ENCODE measurements at places on chromosomes 11 and 22. TPM values are rescaled to one million over a fixed set of nuclear protein-coding genes. Genes with fewer than 3 reads are reported as not detected.
A peak's percentile ranks its signal among the peaks of the same experiment; 100 is the strongest.

CYP2D6 gene
- not detected for total RNA-seq

MUC2 gene
- not detected for total RNA-seq

CRYBB3 gene
- total RNA-seq: not detected

CCDC117 gene
- 18.3 TPM for total RNA-seq

PKNOX2 gene
- 14.6 TPM for total RNA-seq

- no peak for DNase-seq
Measured at GRCh38 chr22:49738566-49738965, 89.1 kb downstream of the BRD1 start.

DNA sequence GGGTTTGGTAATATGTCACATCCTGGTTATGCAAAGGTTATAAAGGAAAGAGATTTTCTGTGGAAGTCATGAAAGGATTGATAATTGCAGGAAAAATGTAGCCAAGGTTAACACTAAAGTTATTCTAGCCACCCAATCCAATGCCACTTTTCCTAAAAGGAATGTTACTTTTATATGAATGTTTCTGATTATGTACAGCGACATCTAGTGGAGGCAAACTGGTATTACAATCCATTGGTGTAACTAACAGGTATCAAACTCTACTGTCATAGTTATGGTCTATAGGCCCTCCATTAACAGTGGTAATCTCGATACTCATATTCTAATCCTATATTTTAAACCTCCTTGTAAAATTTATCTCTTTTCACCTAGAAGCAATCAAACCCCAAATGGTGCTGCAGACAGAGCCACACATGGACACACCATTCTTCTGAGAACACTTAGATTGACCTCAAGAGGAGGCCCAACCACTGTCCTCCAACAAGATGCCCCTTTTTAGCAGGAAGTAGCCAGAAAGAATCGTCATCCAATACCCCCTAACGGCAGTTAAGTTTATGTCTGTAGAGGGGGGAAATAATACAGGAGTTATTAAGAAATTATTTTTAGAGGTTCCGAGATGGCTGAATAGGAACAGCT, 74.9 kb upstream of the RAG2 start:
- peak; percentile 54 for DNase-seq

- DNase-seq: no peak
Measured at GRCh38 chr22:46437671-46438440, 99.6 kb downstream of the CELSR1 start.

DNA sequence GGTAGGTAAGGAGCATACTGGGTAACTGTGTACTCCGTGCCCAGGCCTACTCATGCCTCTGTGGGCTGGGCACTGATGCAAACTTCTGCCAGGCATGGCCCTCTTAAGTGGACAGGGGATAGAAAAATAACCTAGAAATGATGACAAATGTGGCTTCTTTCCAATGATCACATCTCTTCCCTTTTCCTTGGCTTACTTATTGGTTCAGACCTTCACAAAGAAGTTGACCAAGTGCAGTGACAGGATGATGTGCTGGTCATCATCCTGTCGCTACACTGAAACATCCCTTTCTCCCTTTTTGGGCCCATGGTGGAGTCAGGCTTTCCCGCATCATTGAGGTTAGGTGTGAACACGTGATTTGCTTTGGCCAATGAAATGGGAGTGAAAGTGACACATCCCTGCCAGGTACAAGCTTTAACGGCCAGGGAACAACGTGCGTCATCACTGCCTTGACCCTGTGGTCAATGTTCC, 31.8 kb upstream of the APOBEC3A start:
- no peak for DNase-seq

GRCh38 chr11:114162719-114163123, 103.2 kb downstream of the ZBTB16 start:
- peak; percentile 99 for DNase-seq

DNA sequence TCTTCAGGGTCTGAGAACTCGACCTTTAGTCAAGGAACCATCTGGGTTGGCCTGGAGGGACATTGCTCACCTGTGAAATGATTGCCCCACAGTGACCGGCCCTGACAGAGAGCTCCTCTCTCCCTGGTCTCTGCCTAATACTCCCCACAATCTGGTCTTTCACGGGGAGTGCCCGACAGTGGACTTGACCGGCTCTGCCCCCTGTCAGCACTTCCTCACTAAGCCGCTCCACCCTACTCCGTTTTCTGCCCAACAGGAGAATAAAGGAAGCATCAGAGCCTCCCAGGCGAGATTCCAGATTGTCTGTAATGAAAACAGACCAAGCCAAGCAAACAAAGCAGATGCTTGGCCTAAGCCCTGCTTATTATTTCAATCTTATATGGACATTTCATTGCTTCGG, 87.8 kb downstream of the FBXO7 start:
- no peak for DNase-seq

DNA sequence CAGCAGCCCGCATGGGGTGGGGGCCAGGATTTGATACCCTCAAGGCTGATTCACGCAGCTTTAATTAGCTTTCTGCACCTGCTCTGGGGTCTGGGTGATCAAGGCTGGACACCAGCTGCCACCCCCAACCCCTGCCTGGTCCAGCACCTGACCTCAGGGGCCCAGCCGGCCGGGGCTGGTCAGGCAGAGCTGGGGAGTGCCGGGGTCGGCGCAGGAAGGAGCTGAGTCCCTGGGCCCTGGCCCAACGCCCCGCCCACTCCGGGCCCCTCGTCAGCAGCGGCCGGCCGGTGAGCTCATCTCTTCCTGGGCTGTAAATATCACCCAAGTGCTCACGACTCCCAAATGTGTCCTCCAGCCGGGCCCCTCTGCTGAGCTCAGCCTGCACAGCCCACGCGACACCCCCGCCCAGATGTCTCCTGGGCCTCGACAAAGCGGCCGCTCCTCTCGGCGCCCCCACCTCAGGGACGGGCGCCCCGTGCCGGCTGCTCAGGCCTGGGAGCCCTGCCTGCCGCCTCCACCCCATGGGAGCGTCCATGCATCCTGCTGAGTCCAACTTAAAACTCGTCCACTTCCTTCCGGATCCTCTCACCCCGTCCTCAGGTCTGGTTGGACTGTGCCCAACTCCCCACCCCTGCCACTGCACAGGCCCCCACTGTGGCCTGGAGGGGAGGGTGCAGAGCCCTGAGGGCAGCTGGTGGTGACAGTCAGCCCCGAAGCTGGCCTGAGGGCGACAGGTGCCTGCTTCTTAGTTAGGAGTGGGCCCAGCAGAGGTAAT, 29.0 kb downstream of the RTN4R start:
- DNase-seq: no peak

- DNase-seq: no peak
Measured at GRCh38 chr11:134579724-134580609, 167.9 kb upstream of the B3GAT1 start.

DNA sequence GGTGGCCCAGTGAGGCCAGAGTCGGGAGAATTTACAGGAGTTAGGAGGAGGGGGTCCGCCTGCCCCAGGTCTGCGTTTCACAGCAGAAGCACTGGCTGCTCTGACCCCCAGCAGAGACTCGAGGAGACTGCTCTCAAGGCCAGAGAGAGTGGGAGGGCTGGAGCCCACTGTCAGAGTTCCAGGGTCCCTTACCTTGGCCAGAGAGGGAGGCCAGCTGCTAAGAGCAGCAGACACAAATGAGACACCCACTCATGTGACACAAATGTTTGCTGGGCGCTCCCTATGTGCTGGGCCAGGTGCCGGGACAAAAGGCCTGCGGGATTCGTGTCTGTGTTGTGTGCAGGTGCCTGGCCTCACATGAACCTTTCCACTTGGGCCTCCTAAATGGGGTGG, 2.8 kb upstream of the TNFRSF13C start:
- DNase-seq: no peak

DNA sequence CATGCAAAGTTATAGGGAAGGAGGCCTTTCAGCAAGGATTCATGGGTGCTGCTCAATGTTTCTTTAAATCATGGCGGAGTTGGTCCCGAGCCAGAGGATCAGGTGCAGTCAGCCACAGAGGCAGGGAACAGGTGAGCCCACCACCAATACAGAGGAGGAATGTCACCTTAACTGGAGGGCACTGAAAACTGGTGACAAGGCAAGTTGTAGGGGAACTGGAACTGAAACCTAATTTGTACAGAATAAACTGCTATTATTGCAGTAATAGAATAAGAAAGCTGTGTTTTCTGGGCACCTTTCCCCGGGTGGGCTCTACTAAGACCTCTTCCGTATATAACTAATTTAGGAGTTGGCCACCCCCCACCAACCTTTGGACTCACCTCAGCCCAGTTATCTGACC, 296.0 kb upstream of the NARS2 start:
- DNase-seq: no peak

- DNase-seq: peak; percentile 94
Measured at GRCh38 chr11:63667995-63668795, 3.0 kb downstream of the ATL3 start.

GRCh38 chr11:61964058-61964665, 3.3 kb downstream of the FTH1 start:
- no peak for DNase-seq

DNA sequence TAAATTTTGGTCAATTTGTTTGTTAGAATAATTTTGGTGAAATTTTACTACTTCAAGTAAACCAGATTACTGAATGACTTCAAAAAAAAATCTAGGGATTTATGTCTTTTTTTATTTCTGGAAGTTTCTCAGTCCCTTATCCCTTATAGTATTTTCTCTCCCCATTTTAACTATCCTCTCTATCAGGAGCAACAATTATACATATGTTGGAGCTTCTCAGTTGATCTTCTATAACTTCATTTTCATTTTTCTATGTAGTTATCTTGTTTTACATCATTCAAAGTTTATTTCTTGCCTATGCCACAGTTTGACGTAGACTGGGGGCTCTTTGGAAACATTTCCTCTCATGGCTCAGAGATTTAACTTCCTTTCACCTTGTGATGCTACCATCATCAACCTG, 34.2 kb downstream of the NNMT start:
- no peak for DNase-seq

GRCh38 chr22:45688600-45689080, 17.0 kb downstream of the ATXN10 start:
- peak; percentile 76 for DNase-seq

DNA sequence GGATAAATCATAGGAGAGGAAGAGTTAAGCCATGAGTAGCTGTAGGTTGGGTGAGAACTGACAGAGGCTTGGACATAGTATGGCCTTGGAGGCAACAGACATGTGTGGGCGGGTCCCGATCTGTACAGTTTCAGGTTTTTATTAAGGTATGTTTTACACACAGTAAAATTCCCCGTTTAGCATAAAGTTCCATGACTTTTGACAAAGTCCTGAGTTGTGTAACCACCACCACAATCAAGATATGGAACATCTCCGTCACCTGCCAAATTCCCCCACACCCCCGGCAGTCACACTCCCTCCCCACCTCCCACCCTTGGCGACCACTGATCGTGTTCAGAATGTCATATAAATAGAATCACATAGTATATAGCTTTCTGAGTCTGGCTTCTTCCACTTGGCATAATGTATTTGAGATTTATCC, 68.1 kb downstream of the GRIK4 start:
- no peak for DNase-seq
